Right renal cortex interstitium (tissue), 3 donors: ENCODE measurements at places on chromosomes 6 and 20. TPM values are rescaled to one million over a fixed set of nuclear protein-coding genes. Genes with fewer than 3 reads are reported as not detected.

Gene TMEM151B
- polyA plus RNA-seq, result 0.60 TPM

Gene SLC17A9
- polyA plus RNA-seq, result 1.2 TPM

Gene VSTM2L
- 0.93 TPM for polyA plus RNA-seq

Gene FAM210B
- 44.7 TPM for polyA plus RNA-seq

Gene ZSCAN23
- polyA plus RNA-seq, result 16.6 TPM

Gene RBPJL
- not detected for polyA plus RNA-seq

Gene BEND6
- polyA plus RNA-seq, result 6.8 TPM

Gene LTB
- 1.4 TPM for polyA plus RNA-seq

Gene DUSP15
- 18.8 TPM for polyA plus RNA-seq

Gene DNMT3B
- polyA plus RNA-seq, result 6.4 TPM

Gene MED20
- polyA plus RNA-seq, result 45.5 TPM

Gene CLIC5
- 233 TPM for polyA plus RNA-seq

Gene IMPG1
- polyA plus RNA-seq, result 1.9 TPM

Gene SRSF3
- 661 TPM for polyA plus RNA-seq

Gene ANGPT4
- polyA plus RNA-seq, result 0.50 TPM

Gene BMP5
- polyA plus RNA-seq, result 3.4 TPM

Gene MAFB
- 128 TPM for polyA plus RNA-seq

Gene HMGN3
- polyA plus RNA-seq, result 403 TPM

Gene SLC17A1
- 21.8 TPM for polyA plus RNA-seq

Gene CCDC170
- 3.1 TPM for polyA plus RNA-seq

Gene PPIL4
- 65.7 TPM for polyA plus RNA-seq

Gene CNPY3
- 64.7 TPM for polyA plus RNA-seq

Gene RNF182
- 3.4 TPM for polyA plus RNA-seq

Gene GRM1
- polyA plus RNA-seq, result 0.22 TPM

Gene HLA-DRA
- 91.8 TPM for polyA plus RNA-seq

Gene GPX6
- not detected for polyA plus RNA-seq

Gene IL20RA
- 1.4 TPM for polyA plus RNA-seq

Gene CLPSL2
- polyA plus RNA-seq, result not detected

Gene PAK5
- polyA plus RNA-seq, result 0.28 TPM

Gene PCMTD2
- polyA plus RNA-seq, result 128 TPM

Gene CD109
- 15.5 TPM for polyA plus RNA-seq

Gene THBS2
- 12.2 TPM for polyA plus RNA-seq

Gene OR2B3
- not detected for polyA plus RNA-seq

Gene PRICKLE4
- polyA plus RNA-seq, result 5.4 TPM

Gene FAXC
- polyA plus RNA-seq, result 4.7 TPM

Gene RGS17
- 2.7 TPM for polyA plus RNA-seq

Gene GJA10
- not detected for polyA plus RNA-seq

Gene USP49
- polyA plus RNA-seq, result 12.9 TPM

Gene ERVFRD-1
- polyA plus RNA-seq, result 0.13 TPM

Gene SRSF12
- 14.4 TPM for polyA plus RNA-seq

Gene ABHD16B
- polyA plus RNA-seq, result not detected

Gene C20orf204
- polyA plus RNA-seq, result 0.43 TPM

Gene MICB
- polyA plus RNA-seq, result 1.2 TPM

Gene CHRNA4
- polyA plus RNA-seq, result 8.1 TPM

Gene MRAP2
- polyA plus RNA-seq, result 2.6 TPM

Gene HAO1
- 0.07 TPM for polyA plus RNA-seq

Gene KCNK16
- polyA plus RNA-seq, result not detected

Gene BPIFB2
- polyA plus RNA-seq, result not detected

Gene BNIP5
- polyA plus RNA-seq, result 0.20 TPM
